Dorsolateral prefrontal cortex (tissue), 122 donors: ENCODE measurements at places on chromosomes 7 and 10.

- no peak for DNase-seq
Observed at GRCh38 chr7:8177109-8177933, 84.6 kb downstream of the ICA1 start.

DNA sequence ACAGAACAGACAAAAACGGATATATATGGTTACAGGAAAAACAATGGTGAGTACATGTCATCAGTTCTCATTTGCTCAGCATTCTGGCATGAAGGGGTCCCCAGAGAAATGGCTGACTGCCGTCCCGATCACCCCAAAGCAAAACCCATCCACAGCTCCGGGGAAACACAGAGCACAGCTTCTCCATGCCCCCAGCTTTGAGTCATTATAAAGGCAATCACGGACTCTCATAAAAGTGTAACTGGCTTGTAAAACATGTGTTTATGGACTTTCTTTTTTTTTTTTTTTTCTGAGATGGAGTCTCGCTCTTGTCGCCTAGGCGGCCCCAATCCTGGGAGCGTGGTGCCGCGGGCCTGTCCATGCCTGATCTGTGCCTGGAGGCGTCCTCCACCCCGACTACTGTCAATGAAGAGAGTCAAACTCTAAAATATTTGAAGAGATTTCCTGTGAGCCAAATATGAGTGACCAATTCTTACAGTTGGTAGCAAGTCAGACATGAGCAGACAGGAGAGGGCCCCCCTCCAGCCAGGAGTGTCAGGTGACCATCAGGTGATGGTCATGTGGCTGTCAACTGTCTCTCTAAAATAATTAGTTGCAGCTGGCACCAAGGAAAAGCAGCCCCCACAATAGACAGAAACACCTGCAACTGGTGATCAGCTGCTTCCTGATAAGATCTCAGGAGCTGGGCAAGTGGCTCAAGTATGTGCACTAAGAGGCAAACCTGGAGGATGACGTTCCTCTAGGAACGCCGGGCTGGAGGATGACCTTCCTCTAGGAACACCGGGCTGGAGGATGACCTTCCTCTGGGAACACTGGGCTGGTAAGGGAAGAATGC lies 21.7 kb upstream of the NOM1 start:
- DNase-seq = no peak

- no peak for DNase-seq
Observed at GRCh38 chr10:2300231-2300630, 562.9 kb upstream of the ADARB2 start.

DNA sequence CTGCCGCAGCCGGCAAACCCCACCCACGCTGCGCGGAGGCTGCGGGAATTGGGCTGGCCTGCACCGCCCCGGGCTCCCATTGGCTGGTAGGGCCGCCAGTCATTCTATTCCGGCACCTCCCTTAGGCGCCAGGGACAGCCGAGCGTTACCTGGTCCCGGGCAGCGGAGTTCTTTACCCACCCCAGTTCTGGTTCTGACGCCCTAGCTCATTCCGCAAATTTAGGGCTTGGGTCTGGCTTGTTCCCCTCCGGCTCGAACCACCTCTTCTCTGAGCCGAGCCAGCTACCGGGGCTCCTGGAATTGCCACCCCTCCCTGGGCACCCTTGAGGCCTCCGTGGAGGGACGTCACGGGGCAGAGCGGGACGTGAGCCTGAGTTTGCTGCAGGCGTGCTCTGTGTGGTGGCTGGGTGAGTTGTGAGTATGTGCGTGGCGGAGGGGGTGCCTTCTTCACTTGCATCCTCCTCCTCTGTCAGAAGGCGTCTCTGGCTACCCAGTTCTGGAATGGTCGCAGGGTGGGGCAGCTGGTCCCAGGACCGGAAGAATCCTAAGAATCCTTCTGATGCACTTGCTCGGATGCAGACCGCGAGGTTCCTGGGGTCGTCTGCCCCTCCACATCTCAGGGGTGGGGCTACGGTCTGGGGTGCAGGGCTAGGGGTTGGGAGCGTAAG lies at the start of the genes PDZD7 and SFXN3:
PDZD7 (minus strand) TSS at position 2 of the 668 bp plus-strand sequence. CDS start 910 bp downstream, outside the sequence.
SFXN3 (plus strand) TSS at position 107 of the 668 bp plus-strand sequence. CDS start 3,461 bp downstream, outside the sequence.
- peak; percentile 96 for DNase-seq

DNA sequence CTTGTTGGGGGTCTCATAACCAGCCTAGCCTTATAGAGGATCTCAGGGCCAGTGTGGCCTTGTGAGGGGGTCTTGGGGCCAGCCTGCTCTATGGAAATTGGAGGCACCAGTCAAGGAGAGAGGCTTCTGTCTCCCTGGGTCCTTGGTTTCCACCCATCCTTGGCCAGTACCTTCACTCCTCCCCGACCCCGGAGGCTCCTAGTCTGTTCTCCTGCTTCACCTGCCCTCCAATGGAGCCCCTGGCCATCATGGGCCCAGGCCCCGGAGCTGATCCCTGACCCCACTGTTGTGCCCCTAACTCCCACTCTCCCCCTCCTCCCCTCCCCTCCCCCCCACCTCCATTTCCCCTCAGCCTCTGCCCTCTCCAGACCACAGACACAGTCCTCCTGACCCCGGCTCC lies 29.7 kb downstream of the RASGEF1A start:
- no peak for DNase-seq

- DNase-seq = no peak
Observed at GRCh38 chr10:71045936-71046335, 157.6 kb upstream of the PCBD1 start.

DNA sequence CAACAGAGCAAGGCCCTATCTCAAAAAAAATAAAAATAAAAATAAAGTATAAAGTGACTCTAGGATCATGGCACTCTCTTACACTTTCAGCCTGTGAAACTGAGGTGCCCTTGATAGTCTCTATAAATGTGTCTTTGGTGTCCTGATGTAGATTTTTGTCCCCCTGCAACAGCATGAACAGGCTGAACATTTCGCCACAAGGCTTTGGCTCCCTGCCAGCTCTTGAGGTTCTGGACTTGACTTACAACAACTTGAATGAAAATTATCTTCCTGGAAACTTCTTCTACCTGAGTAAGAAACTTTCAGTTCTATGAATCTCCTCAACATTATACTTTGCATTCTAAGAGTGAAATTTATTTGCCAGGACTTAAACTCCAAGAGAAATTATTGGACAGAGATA lies 48.1 kb upstream of the BMS1 start:
- DNase-seq = no peak

DNA sequence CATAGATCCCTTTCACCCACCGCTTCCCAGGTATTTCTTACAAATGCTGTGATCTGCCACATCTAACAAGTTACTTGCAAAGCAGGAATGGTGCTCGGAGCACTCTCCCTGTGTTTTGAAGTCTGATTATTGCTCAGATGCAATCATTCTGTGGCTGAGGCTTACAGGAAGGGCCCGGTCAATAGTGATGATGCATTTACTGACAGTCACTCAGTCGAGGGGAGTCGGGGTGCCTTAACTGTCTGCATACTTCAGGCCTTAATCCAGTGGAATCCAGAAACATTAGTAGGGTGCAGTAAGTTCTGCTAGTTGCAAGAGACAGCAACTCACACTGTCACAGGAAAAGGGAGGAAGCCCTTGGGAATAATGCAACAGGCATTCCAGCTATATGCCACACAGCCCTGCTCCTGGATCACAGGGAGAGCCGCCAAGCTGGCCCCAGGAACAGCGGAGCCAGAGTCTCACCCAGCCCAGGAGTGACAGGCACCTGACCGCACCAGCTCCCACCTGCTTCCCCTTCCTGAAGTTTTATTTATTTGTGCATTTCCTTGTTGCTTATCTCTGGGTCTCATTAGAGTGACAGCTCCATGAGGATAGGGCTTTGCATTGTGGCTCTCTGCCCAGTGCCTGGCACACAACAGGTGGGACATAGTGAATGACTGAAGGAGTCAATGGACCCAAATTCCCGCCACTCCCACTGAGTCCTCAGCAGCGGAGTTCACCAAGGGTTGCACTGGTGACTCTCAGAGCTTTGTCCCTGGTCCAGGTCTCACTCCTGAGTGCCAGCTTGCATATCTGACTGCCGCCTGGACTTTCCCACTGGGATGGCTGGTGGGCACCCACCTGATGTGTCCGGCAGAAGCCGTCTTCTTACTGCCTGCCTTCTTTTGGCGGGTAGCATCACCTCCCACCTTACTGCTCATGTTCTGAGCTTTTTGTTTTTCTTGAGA lies 212.5 kb upstream of the SH2B2 start:
- DNase-seq = no peak

DNA sequence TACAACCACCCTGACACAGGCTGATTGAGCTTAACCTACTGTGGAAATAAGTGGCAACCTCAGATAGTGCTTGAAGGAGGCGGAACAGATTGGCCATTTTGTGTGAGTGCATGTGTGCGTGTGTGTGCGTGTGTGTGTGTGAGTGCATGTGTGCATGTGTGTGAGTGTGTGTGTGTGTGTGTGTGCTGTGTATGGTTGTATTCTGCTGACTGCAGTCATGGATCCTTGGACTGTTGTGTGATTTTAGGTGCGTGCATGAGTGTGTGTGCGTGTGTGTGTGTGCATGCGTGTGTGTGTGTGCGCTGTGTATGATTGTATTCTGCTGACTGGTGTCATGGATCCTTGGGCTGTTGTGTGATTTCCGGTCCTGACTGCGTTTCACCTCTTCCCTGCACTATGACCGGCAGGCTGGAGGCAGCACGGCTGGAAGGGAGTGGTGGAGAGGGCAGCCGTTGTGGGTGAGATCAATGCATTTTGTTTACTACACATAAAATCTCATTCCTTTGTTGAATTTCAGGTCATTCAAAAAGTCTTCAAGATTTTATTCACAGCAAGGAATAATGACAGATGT lies 6.3 kb downstream of the IQCE start:
- no peak for DNase-seq

GRCh38 chr10:132626019-132626760 lies 88.6 kb downstream of the INPP5A start:
- DNase-seq = peak; percentile 37

- DNase-seq = no peak
Observed at GRCh38 chr10:91598211-91598977, 34.5 kb downstream of the PPP1R3C start.

GRCh38 chr7:16817536-16817935 lies 12.7 kb upstream of the AGR2 start:
- DNase-seq = no peak

- DNase-seq = no peak
Observed at GRCh38 chr7:49074538-49074937, 150.2 kb downstream of the CDC14C start.

- DNase-seq = no peak
Observed at GRCh38 chr10:90407131-90407530, 450.7 kb downstream of the HTR7 start.

GRCh38 chr7:3412871-3413270 lies 111.8 kb downstream of the SDK1 start:
- DNase-seq = no peak

- DNase-seq = no peak
Observed at GRCh38 chr7:137404660-137405317, 61.3 kb upstream of the PTN start.

DNA sequence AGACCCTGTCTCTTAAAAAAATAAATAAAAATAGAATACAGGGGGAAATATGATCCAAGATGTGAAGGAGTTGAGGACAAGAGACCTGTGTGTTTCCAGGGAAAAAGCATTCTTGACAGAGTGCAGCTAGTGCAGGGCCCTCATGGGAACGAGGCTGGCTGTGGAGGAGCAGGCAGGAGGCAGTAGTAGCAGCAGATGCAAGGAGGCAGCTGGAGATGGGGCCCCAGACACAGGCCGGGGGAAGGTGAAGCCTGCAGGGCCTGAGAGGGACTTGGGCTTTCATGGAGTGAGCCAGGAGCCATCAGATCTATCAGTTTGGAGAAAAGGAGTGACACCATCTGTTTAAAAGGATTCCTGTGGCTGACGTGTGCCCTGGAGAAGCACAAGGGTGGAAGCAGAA lies 71.4 kb upstream of the ZNF438 start:
- DNase-seq = no peak
